Activated T-cell treated with anti-CD3 and anti-CD28 coated beads, Interleukin-2, amount 50 U/mL, for 1 hour (primary cell): ENCODE measurements at places on chromosomes 1 and 21.

- DNase-seq = no peak
Observed at GRCh38 chr1:99240621-99241020, 23.7 kb upstream of the PLPPR4 start.

- no peak for DNase-seq
Observed at GRCh38 chr1:153248176-153248879, 11.2 kb upstream of the LORICRIN start.

DNA sequence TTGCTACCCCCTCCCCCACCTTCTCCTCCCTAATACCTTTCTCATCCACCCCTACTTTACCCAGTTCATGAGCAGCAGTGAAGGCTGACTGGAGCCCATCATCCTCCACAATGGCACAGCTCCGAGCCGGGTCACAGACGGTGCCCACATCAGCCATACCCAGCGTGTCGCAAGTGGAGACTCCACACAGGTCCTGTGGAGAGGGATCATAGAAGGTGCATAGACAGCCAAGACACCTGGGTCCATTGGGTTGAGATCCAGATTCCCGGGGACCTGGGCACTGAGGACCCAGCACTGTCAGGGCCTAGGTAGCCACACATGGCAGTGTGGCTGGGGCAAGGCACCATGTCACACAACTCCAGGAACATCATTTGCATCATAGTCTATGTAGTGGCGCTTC lies 2.7 kb downstream of the ADAMTS4 start:
- no peak for DNase-seq

GRCh38 chr1:52469108-52469507 lies 64.7 kb downstream of the PRPF38A start:
- DNase-seq = no peak

DNA sequence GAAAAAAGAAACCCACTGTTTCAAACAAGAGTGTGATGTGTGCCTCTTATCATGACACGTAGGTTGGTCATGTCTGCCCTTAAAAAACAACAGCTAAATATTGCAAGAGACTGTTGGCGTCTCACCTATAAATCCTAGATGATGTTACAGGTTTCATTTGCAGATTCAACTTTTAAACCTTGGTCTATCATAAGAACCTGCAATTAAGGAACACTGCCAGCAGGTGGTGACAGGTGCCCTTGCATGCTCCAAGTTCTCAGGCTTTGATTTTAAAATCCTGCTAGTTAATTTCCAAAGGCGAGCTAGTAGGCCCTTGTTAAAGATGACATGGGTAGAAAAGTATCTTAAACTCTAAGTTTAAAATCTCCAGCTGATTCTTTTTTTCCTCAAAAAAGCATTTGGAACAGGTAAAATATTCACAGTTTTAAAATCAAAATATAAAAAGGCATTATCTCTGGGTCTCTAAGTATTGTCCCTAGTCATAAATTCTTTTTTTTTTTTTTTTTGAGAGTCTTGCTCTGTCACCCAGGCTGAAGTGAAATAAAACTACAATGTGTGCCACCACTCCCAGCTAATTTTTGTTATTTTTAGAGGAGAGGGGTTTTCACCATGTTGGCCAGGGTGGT lies 39.1 kb downstream of the CLSTN1 start:
- DNase-seq = peak; percentile 61

DNA sequence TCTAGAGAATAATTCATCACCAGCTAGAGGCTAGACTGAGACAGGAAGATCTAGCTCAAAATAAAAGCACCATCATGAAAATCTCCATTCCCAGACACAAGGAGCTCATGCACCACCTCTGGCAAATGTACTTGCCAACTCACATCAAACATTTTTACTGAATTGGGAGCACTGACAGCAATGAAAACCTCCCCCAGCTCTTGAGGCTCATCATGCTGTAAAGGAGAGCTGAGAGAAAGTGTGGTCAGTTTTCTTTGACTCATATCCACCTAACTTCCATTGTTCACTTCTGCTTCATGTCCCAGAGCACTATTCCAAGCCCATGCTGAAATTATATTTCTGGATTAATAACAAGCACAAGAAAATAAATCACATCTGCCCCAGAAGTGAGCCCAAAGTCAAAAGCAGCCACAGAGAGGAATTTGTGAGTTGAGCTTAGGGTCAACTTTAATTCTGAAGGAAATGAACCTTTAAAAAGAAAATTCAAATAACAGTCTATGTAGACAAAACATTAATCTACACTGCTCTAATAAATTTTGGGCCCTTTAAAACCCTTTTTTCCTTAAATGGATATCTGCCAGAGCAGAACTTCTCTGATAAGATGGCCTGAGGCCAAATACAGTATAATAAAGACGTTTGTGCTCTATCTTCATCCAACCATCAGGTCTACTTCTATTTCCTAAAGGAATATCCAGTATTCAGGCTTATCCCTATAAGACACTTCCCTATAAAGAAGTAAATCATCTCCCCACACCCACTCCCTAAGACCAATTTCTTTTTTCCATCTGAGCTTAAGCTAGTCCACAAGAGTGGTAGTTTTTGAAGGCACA lies 85.9 kb upstream of the ADAM30 start:
- DNase-seq = no peak

DNA sequence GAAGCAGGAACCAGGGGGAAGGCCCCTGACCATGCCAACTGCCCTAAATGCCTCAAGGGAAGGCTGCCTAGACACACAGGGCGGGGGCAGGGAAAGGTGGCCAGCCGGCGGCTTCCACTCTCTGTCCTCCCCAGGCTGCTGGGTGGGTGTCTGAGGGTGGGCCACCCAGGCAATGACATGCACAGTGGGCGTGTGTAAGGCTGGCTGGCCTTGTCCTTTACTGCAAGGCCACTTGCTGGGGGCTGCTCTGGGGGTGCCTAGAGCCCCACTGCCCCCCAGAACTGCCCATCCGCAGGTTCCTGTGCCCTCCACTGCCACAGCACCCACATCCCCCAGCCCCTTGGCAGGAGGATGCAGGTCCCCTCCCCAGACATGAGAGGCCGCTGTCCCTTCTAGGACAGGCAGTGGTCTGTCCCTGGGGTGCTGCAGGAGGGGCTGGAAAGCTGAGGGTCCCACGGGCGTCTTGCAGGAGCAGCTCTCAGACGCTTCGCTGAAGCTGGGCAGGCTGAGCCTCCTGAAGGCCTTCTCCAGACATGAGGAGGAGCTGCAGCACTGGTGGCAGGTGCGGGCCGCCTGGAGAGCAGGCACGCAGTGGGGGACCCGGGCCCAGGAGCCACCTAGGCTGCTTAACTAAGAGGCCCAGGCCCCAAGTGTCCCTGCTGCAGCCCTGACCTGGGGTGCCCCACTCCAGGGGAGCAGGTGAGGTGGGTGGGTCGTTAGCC lies 10.1 kb downstream of the CCDC27 start:
- no peak for DNase-seq

- no peak for DNase-seq
Observed at GRCh38 chr1:164261691-164262240, 297.2 kb upstream of the PBX1 start.

GRCh38 chr1:228306275-228307217 lies 98.7 kb downstream of the OBSCN start:
- peak; percentile 8 for DNase-seq

GRCh38 chr1:36118447-36119204 lies 6.4 kb downstream of the COL8A2 start:
- DNase-seq = no peak

DNA sequence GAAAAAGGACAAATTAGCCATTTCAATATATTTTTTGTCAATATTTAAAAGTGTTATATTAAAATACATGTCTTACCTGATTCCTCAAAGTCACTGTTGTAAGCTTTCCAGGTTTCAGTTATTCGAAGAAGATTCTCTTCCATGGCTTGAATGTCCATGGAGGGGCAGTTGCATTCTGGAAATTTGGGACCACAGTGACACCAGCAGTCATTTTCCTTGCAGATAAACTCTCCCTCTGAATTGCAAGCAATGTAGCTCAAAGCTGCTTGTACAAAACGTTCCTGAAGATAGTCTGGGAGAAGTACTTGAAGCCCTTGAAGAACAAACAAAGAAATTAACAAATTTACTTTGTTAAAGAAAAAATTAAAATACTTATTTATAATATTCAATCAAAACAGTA lies 251.7 kb downstream of the BRINP3 start:
- no peak for DNase-seq

DNA sequence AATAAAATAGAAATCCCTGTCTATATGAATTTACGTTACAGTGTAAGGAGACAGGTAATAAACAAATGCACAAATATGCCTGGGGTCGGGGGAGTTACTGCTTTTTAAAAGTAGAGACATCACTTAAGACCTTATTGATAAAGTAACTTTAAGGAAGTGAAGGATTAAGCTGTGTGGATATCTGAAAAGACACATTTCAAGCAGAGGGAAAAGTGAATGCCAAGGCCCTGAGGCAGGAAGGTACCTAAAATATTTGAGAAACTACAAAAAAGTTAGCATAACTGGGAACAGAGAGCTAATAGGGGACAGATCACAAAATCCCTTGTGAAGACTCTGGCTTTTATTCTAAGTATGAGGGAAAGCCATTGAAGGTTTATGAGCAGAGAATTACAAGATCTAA lies 41.5 kb downstream of the TUT4 start:
- DNase-seq = no peak

GRCh38 chr1:21904454-21904703 lies 32.7 kb downstream of the HSPG2 start:
- no peak for DNase-seq

DNA sequence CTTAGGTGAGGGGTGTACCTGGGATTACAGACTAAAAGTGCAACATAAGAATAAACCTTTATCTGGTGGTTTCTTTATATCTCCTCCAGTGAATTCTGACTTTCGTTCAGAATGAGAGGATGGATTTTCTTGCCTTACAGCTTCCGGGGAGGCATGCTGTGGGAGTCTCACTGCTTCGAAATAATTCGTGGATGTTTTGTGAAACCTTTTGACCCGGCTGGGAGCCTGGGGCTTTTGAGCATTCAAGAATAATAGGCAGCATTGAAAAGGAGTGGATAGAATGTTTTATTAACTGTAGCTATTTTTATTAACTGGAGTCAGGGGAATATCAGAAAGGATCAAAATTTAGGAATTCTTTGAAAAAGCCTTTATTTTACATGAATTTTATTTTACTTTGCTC lies 149.1 kb downstream of the RWDD3 start:
- no peak for DNase-seq

GRCh38 chr1:225617956-225618355 lies 35.0 kb downstream of the ENAH start:
- no peak for DNase-seq

GRCh38 chr1:40768146-40768990 lies 15.2 kb upstream of the KCNQ4 start:
- no peak for DNase-seq

DNA sequence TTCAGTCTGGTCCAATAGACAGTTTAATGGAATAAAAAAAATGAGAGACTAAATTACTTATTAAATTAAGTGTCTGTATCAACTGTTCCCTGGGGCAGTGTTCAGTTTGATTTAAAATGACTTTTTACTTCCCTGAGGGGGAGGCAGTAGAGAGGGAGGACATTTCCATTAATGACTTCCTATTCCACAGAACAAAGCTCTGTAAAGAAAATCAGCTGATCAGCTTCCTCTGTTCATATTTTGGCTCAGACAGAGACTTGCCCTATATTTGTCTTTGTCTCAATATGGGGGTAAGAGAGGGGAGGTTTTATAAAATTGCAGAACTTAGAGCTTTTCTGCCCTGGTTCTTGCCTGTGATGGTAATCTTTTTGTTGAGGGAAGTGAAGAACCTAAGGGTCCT lies 8.4 kb downstream of the CFAP126 start:
- DNase-seq = no peak
